Inflammatory macrophage (primary cell): ENCODE measurements at places on chromosomes 11 and 22.

GRCh38 chr11:45857961-45858474 lies 10.7 kb downstream of the CRY2 start:
- peak; percentile 70 for DNase-seq

GRCh38 chr22:19522881-19523239 lies 1.4 kb downstream of the CLDN5 start:
- DNase-seq = no peak

- DNase-seq = no peak
These were observed 1147.0 kb downstream of the DLG2 start for GRCh38 chr11:84480131-84480530.

DNA sequence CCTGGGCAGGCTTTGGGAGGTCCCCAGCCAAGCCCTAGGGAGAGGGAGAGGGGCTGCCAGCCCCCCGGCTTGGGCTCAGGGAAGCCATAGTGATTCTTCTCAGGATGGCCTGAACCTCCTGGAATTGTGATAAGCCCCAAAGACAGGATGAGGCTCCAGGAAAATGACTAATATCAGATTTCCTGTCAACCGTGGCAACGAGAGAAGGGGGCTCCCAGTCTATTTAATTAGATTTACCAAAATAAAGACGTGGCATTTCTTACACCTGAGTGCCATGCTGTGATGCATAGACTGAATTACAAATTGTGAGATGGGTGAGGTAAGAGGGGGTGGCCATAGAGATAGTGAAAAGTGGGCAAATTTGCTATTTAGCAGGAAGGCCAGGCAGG lies 20.4 kb downstream of the SERPINH1 start:
- DNase-seq = no peak

- DNase-seq = no peak
These were observed 35.1 kb upstream of the CUL5 start for GRCh38 chr11:107973641-107974040.

- DNase-seq = no peak
These were observed 86.0 kb upstream of the GRIK4 start for GRCh38 chr11:120425527-120425926.

GRCh38 chr11:64887757-64888405 lies 9.5 kb upstream of the EHD1 start:
- DNase-seq = peak; percentile 81

- no peak for DNase-seq
These were observed 7.6 kb downstream of the LRRC51 start for GRCh38 chr11:72088076-72088808.

DNA sequence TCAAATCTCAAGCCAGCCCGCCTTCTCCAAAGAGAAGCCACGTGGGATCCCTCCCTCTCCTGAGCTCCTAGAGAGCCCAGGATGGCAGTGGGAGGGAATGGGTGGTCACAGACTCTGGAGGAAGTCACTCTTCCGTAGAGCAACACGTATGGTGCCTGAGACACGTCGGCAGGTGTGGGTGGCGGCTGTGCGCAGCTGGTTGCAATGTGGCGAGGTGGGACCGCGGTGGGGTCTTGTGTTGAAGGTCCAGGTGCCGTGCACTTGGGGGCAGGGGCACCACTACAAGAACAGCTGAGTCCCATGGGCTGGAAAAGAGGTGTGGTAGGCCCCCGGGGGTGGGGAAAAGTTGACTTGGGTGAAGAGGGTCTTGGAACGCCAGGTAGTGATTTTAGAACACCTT lies 13.4 kb upstream of the CCND1 start:
- DNase-seq = no peak

DNA sequence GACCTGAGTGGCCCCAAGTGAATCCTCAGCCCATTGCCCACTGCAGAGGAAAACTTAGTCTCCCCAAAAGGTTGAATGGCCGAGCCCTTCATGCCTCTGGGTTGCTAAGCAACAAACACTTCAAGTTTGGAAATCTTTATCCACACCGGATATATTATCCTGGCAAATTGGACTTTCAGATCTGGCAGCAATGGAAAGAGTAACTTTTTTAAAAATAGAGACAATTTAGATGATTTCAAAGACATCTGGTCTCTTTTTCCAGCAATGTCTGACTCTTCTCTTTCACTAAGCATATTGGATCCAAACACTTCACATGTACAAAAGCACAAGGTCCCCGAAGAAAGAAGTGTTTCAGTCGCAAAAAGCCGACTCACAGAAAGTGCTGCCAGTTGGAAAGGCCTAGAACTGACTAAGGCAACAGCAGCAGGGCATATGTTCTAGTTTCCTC lies 505.3 kb downstream of the SOX6 start:
- DNase-seq = no peak

- peak; percentile 59 for DNase-seq
These were observed 1.4 kb downstream of the AIFM3 start for GRCh38 chr22:20968281-20968977.

- peak; percentile 54 for DNase-seq
These were observed 35.1 kb downstream of the FLI1 start for GRCh38 chr11:128728767-128729587.

- no peak for DNase-seq
These were observed 706 bp downstream of the DCPS start for GRCh38 chr11:126304457-126305075.

DNA sequence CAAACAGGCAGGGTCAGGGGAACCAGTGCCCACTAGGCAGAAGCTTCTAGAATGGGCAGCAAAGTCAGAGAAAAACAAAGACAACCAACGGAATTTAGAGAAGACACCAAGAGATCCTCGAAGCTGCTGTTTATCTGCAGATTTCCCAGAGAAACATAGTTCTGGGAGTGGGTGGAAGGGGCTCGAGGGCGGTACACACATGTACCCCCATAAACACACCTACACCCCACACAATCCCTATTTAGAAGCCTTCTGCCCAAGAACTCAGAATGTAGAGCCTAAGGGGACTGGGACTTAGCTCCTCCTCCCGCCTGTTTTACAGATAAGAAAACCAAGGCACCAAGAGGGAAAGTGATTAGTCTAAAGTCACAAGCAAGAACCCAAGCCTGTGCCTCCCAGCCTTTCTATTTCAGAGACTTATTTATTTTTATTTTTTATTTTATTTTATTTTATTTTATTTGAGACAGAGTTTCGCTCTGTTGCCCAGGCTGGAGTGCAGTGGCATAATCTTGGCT lies 6.4 kb downstream of the NPTXR start:
- DNase-seq = no peak

- DNase-seq = no peak
These were observed 16.7 kb upstream of the NAP1L4 start for GRCh38 chr11:3008746-3009336.

DNA sequence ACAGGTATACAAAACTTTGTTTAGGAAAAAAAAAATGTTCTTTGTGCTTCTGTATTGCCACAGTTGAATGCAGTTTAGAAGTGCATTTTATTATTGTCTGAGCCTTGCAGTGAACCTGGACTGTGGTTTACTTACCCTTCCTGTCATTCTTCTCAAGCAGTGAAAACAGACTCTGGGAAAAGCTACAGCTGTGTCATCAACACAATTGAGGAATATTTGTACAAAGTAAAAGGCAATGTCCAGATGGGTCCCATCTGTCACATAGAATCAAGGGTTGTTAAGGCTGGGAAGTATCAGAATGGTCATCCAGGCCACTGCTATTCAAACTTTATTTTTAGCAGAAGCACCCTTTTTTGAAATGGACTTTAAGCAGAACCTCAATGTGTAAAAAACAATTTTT lies 73.3 kb downstream of the TRIM44 start:
- no peak for DNase-seq

- DNase-seq = no peak
These were observed 324.4 kb downstream of the BRD1 start for GRCh38 chr22:49503321-49503720.

GRCh38 chr11:68266121-68266891 lies 5.5 kb downstream of the C11orf24 start:
- DNase-seq = no peak

GRCh38 chr22:45861259-45861658 lies 115.7 kb downstream of the WNT7B start:
- no peak for DNase-seq

DNA sequence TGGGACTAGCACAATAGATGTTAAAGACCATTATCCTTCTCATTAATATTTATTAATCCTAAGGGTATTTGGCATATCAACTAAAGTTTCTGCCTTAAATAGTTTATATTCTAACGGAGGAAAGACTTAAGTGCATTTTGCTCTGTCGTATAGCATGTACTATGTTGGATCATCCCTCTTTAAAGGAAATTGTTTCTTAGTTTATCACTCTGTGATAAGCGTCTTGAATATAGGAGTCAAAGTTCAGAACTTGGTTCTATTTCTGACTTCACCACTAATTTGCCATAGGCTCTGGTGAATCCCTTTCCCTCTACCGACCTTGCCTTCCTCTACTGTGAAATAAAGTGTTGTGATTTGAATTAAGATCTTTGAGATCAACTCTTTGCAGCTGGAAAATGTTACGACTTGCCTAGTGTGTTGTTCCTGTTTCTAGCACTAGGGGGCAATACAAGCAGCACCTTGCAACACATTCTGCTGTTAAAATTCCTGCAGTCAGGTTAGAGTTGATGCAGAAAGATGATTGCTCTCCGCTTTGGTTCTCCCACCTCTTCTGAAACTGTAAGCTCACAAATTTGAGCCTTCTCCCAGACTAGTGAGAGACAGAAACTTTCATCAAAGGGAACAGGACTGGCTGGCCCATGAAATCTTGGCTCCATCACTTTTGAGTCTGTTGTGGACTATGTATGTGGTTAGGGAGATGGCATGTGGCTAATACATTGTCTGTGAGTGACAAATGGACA lies 27.8 kb upstream of the ZNRF3 start:
- DNase-seq = peak; percentile 60

- no peak for DNase-seq
These were observed 21.7 kb downstream of the ARHGAP1 start for GRCh38 chr11:46678741-46679130.

- DNase-seq = peak; percentile 2
These were observed 13.7 kb upstream of the TSG101 start for GRCh38 chr11:18540207-18541009.

DNA sequence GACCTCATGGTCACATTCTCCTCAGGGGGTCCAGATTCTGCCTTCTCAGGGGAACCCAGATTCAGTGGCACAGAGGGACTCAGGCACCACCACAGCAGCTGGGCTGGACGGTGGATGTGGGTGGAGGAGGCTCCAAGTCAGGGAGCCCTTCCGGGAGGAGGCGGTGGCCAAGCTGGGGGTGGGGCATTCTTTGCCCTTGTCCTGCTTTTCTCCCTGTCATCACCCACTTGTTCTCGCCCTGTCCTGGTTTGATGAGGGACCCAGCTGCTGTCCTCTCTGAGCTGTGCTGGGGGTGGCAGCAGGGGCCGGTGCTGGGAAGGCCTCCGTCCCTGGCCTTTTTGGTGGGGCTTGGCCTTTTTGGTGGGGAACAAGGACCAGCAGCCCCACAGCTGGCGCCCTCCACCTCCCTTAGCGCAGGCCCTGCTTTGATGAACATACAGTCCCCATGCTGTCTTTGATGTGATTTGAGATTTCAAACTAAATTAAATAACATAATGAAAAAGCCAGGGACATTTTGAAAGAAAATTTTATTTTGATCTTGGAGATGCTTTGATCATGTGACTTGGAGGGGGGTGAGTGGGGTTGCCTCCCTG lies 1168.2 kb downstream of the BRD1 start:
- DNase-seq = no peak

DNA sequence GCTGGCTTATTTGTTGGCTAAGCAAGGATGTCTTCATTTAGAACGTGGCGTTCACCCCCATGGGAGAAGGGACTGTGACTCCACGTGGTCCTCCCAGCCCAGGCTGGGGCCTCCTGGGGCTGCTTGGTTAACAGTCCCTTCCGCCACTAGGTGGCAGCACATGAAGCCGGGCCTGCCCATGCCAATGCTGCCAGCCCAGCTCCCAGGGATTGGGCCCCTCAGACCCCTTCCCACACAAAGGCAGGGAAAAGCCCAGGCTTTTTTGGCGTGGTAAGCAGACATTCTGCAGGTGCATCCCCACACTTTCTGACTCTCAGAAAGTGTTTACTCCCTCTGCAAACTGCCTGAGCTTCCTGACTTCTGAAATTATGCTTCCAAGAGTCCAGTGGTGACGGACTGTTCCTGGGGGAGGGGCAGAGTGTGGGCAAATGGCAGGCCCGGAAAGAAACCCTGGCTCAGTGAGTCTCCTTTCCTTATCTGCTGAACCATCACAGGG lies 3.1 kb downstream of the CBX6 start:
- DNase-seq = peak; percentile 75

DNA sequence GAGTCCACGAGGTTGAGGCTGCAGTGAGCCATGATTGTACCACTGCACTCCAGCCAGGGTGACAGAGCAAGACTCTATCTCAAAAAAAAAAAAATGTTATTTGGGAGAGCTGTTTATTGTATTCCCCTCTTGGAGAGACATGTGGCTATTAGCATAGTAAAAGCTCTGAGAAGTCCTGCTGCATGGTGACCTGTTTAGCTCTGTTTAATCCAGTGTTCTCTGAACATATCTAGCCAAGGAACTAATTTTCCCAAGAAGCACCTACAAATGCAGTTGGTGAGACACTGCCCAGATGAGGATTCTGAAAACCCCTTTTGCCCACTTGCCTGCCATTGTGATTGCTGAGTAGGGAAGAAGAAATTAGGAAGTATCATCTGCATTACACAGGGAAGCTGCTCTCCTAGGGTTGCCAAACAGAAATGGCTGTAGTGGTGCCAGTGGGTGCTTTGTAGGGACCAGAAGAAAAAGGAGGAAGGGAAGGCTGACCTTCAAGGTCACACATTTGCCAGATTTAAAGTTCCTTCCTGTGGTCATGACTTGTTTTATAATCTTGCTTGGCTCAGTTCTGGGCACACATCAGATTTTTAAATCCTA lies 15.7 kb downstream of the TIMP3 start:
- DNase-seq = peak; percentile 76

- no peak for DNase-seq
These were observed 20.5 kb upstream of the RAG2 start for GRCh38 chr11:36618363-36619047.

DNA sequence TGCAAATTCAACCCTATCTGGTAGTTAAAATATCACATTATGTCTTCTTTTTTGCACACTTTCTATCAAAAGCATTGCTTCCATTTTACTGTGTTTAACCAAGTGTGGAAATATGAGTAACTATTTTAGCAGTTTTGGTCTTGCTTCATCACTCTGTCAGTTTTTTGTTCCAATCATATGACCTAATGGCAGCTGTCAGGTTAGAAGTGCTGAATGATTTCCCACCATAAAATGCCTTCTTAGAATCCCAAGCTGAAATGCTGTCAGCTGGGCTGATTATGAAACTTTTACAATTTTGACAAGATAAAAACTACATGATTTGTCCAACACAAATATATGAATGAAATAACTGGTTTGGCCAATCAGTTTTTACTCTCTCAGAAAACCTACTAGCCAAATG lies 1654.6 kb upstream of the RAG2 start:
- DNase-seq = no peak
